ENCODE measurements at places on chromosomes 5 and 9.

- no peak for DNase-seq
Observed at GRCh38 chr9:35341021-35341420, 148.9 kb upstream of the RUSC2 start.

GRCh38 chr5:128155776-128156175 lies 72.2 kb downstream of the SLC12A2 start:
- DNase-seq, result no peak

DNA sequence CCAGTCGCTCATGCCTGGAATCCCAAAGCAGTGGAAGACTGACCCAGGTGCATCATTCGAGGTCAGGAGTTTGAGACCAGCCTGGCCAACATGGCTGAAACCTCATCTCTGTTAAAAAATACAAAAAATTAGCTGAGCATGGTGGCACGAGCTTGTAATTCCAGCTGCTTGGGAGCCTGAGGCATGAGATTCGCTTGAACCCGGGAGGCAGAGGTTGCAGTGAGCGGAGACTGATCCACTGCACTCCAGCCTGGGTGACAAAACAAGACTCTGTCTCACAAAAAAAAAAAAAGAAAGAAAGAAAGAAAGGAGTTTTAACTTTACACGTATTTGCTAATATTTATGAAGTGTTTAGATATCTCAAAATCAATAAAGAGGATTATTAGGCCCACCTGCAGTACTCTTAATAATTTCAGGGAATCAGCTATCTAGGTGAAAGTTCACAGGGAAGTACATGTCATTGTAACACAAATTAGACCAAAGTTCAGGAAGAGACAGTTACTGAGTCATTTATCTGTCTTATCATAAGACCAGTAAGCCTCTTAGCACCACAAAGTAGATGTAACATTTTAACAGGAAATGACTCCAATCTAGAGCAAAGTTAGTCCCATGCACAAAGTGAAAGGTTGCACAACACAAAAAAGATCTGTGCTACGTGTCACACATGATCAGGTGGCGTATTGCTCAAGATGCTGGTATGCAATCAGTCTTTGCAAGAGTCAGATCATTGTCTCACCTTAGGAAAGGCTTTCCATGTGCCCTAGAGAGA lies 34.1 kb upstream of the PLIN2 start:
- peak; percentile 98 for DNase-seq

DNA sequence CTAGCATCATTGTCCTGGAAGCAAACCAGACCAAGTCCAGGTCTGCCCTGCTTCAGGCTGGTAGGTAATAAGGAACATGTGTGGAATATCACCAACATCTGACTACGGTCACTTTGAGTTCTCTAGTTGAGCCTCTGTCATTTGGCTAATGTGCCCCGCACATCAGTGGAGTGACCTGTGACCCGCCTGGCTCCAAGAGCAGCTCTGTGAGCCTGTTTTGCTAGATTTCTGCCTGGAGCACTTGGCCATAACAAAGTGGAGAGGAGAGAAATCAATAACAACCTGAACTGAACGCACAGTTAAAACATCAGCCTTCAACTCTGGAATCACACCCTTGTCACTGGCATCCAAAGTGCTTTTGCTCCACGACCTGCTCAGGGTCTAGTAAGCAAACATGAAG lies 115.7 kb downstream of the PPP2R2B start:
- DNase-seq, result no peak

- no peak for DNase-seq
Observed at GRCh38 chr9:108015690-108016089, 526.1 kb upstream of the KLF4 start.
